Posterior cingulate gyrus (tissue), 11 donors: ENCODE measurements at places on chromosomes 16 and 17.

DNA sequence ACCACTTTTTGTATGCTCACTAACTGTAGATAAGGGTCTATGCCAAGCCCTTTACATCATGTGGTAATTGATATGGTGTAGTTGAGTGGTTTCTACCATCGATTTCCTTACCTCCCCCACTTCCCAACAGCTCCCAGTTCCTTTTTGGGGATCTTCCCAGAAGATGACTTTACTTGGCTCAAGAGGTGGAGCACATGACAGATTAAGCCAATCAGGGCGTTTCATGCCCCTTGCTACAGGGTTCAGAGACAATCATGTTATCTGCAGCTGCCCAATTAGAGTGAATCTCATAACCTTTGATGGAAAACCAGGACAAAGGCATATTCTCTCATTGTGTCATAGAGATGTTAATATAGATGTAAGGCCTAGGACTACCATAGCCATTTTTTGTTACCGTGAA is 16.2 kb upstream of the BMERB1 start:
- no peak for DNase-seq

DNA sequence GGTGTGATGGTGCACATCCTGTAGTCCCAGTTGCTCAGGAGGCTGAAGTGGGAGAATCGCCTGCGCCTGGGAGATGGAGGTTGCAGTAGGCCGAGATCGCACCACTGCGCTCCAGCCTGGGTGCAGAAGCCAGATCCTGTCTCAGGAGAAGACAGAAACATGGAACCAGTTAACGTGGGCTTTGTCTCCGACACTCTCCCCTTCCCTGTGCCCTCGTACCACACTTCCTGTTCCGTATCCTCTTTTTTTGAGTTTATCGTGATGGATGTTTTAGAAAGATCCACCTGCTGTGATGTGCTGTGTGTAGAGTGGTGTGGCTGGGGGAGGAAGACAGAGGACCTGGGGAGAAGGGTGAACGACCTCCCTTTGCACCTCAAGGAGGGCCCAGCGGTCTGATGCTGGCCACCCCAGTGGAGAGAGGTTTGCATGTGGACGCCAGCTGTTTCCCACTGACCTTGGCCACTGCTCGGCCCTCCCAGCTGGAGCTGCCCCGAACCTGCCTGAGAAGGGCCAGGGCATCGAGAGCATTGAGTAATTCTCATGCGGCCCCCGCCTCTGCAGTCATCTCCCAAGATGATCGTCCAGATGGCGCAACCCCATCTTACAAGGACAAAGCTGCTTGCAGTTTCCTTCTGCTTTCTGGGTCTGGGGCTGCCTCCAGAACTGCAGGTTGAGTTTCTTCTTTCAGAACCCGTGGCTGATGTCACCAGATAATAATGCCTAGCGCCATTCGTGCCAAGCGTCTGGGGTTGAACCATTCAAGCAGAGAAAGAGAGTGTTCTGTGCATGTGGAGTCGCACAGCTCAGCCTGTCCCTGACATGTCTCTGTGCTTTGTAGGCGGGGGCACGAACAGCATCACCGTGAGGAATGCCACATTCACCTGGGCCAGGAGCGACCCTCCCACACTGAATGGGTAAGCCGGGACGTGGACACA is 126.3 kb downstream of the ABCC1 start:
- DNase-seq: no peak

GRCh38 chr17:49570540-49571242 is 5.0 kb upstream of the NXPH3 start:
- DNase-seq: no peak

DNA sequence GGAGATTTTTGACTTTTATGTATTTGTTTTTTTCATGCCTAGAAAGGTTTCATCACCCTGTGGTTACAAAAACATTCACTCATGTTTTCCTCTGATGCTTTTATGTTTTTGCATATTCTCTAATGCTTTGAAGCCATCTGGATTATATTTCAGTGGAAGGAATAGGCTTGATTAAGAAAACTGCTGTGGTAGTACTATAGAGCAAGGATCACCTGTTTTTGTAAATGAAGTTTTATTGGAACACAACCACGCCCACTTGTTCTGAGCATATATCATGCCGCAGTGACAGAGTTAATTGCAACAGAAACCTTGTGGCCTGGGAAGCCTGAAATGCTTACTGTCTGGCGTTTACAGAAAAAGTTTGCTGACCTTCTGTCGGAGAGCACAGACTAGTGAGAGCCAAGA is 11.5 kb downstream of the COX10 start:
- no peak for DNase-seq

GRCh38 chr16:80804526-80805383 is at the start of gene CDYL2:
Gene CDYL2 (minus strand): TSS chr16:80804598. CDS start chr16:80804173, 425 bp downstream.
- no peak for DNase-seq

DNA sequence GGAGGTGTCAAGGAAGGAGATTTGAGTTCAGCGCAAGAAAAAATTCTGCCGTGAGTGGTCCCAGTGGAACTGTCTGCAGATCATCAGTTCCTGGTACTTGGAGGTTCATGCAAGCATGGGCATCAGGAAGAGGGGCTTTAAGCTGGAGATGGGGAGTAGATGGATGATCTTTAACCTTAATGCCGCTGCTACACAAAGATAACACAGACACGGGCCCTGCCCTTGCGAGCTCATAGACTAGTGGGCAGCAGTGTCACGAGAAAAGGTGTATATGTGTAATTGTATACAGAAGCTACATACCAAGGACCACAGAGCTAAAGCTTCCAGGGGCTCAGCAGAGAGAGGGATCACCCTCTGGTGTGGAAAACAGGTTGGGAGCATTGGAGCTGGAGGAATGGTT is 33.6 kb downstream of the PRSS54 start:
- DNase-seq: no peak

DNA sequence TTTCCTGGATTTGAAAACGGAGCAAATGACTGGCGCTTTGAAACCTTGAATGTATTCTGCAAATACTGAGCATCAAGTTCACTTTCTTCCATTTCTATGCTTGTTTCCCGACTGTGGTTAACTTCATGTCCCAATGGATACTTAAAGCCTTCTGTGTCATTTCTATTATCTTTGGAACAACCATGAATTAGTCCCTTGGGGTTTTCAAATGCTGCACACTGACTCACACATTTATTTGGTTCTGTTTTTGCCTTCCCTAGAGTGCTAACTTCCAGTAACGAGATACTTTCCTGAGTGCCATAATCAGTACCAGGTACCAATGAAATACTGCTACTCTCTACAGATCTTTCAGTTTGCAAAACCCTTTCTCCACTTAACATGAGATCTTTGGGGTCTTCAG is 32.3 kb downstream of the BRCA1 start:
- no peak for DNase-seq

DNA sequence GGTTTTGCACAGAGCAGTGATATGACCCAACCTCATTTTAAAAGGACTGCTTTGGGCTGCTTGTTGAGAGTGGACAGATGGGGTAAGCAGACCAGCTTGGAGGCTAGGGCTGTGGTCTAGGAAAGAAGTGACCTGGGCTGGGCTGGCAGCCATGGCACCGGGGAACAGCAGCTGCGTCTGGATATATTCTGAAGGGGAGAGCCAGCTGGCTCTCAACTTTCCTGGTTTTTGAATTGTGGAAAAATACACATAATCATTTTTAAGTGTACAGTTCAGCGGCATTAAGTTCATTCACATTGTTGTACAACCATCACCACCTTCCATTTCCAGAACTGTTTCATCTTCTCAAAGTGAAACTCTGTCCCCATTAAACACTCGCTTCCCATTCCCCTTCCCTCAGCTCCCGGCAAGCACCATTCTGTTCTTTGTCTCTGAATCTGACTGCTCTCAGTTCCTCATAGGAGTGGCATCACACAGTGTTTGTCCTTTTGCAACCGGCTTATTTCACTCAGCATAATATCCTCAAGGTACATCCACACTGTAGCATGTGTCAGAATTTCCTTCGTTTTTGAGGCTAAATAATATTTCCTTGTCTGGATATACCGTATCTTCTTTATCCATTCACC is 113.2 kb downstream of the SPECC1 start:
- no peak for DNase-seq

DNA sequence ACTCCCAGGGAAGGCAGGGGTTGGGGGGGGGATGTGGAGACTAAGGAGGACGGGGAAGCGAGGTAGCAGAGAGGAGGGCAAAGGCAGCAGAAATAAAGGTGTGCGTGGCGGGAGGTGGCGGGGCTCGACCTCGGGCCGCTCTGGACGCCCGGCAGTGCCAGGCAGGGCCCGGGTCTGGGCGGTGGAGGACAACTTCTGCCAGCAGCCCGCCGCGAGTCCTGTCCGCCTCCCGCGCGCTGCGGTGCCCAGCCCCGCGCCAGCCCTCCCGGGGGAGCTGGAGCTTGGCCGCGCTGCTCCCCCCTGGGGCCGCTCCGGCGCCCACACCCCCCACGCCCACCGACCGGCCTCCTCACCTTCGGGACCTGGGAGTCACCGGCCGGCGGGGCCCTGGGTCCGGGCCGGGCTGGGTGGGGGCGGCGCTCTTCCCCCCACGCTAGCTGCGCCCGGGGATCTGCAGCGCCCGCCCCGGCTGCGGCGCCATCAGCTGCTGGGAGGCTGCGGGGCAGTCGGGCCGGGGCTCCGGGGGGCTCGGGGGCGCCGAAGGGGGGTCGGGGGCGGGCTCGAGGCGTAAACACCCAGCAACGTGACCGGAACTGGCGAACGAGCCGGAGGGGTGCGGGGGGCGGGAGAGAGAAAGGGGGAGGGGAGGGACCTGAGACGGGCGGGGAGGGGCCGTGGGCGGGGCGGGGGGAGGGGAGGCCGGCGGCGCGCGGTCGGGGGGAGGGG is at the start of gene CCDC92B:
CCDC92B (minus strand) TSS at position 595 of the 726 bp plus-strand sequence. CDS start 14,507 bp downstream, outside the sequence.
- peak; percentile 19 for DNase-seq

- peak; percentile 70 for DNase-seq
Observed at GRCh38 chr17:32323811-32324491, 18.0 kb downstream of the C17orf75 start.

- no peak for DNase-seq
Observed at GRCh38 chr17:79597996-79598895, 12.6 kb downstream of the RBFOX3 start.

DNA sequence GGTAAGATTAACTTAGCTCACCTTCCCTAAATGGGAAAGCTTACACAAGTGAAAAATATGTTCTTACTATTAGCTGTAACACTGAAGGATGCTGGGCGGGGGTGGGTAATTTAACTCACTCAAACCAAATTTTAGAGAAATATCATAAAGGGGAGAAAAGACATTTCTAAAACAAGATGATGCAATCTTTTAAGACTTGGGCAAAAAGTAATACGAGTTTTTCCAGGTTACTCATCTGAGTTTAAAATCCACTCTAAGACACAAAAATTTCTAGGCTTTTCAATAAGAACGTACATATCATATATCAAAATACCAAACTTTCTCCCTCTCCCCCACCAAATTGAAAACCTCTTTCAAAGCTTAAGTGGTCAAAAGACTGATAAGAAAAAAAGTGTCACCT is 228.8 kb downstream of the CEP112 start:
- DNase-seq: no peak

- no peak for DNase-seq
Observed at GRCh38 chr16:78310990-78311561, 211.6 kb downstream of the WWOX start.

- DNase-seq: no peak
Observed at GRCh38 chr17:13702266-13702665, 100.5 kb upstream of the HS3ST3A1 start.

DNA sequence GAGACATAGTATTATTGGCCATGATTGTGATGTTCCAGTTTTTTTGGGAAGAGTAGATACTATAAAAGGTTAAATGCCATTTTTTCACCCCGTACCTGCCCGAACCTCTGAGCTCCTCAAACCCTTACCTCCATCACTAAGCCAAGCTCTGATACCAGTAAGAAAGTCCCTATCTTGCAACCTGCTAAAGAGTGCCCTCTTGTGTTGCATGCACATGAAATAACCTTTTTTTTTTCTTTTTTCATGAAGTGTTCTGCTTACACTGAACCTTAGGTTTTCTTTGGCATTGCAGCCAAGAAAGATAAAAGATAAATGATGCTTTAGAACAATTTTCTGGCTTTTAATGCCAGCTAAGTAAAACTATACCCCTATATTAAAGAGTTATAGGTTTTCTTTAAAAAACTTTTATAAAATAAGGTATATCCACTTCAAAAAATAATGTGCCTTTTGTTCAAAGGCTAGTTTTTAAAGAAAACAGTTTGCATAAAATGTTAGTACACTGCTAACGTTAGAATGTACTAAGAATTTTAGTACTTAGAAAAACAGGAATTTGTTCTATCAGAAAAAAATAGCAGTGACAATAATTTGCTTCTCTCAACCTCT is 295.3 kb upstream of the PMFBP1 start:
- DNase-seq: no peak

- no peak for DNase-seq
Observed at GRCh38 chr17:40024901-40025300, 9.7 kb downstream of the CSF3 start.

- DNase-seq: no peak
Observed at GRCh38 chr17:49191409-49191916, 18.9 kb downstream of the GNGT2 start.

DNA sequence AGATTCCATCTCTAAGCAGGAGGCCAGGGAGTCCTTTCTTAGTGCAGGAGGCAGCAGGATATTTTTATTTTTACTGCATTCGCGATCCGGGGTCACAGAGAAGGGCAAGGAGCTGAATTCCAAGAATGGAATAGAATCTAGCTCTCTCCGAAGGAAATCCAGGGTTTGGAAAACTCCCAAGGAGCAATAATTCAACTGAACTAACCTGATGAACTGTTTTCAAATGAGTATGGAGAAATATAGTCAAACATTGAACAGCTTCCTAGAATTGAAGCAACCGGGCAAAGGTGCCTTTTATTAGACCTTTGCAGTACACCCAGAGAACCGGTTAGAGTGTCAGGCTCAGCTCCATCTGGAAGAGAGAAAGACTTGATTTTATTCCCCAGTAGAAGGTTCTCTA is 120.7 kb upstream of the MAF start:
- no peak for DNase-seq

DNA sequence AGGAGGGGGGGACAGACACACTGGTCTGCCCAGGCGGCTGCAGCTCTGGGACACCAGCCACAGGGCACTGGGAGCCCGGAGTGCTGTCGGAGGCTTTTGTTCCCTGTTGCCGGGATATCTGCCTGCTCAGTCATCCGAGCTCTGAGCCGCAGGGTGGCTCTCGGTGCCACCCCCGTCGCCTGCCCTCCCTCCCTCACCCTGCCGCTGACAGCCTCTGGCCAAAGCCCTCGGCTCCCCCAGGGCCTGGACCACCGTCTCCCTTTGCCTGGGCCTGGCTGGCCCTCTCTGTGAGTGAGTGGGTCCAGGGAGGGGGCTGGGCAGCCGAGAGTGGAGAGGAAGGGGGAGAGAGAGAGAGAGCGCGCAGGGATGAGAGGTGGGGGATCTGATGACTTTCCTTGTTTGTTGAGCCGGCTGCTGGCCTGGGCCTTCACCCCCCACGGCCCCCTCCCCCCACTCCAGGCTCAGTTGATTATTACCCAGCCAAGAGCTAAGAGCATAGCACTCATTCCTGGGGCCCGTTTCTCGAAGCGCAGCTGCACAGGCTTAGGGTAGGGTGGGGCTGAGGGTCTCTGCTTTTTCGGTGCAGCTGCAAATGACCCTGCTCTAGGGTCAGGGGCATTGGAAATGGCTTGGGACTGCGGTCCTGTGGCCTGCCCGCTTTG is 2.7 kb downstream of the FOXJ1 start:
- peak; percentile 71 for DNase-seq

DNA sequence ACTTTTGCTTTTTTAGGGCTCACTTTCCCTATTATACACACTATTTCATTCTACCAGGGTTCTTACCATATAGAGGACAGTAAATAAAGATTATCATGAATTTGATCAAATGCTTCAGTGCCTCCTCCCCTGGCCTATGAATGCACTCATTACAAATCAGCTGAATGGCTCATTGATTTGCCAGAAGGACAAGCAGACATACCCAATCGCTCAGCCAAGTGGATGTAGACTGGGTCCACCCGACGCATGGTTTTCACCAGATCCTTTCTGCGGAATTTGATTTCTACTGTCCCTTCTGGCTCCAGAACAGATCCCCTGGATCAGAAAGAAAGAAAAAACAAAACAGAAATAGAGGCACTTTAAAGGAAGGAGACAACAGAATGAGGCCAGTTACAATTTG is 162.6 kb downstream of the AATF start:
- no peak for DNase-seq
